ENCODE measurements at places on chromosomes 1 and 21.

- DNase-seq = no peak
These were observed 49.7 kb upstream of the NEK7 start for GRCh38 chr1:198107091-198107501.

DNA sequence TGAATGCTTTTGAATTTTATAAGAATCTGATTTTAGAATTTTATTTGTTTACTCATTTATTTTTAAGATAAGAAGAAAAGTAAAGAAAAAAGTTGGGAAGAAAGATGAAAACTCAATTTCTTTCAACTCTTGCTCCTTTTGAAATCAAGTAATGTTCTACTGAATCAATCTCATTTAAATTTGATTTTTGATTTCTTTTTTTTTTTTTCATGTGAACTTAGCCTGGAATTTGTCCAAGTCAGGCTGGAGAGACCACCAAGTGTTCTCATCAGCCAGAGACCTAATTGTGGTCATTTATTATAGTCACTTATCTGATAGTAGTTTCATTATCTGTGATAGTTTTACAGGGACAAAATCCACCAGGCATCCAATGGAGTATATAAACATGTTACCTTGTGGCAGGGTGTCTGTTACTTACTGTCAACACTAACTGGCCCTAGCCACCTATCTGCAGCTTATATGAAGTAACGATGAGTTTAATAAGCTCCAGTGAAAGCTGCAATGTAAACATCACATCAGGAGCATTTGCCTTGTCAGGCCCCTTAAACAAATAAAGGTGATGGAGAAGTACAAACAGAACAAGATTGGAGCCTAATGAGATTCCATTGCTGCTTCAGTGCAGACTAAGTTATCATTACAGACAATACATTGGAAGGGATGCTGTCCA lies 39.2 kb downstream of the HLX start:
- DNase-seq = no peak

DNA sequence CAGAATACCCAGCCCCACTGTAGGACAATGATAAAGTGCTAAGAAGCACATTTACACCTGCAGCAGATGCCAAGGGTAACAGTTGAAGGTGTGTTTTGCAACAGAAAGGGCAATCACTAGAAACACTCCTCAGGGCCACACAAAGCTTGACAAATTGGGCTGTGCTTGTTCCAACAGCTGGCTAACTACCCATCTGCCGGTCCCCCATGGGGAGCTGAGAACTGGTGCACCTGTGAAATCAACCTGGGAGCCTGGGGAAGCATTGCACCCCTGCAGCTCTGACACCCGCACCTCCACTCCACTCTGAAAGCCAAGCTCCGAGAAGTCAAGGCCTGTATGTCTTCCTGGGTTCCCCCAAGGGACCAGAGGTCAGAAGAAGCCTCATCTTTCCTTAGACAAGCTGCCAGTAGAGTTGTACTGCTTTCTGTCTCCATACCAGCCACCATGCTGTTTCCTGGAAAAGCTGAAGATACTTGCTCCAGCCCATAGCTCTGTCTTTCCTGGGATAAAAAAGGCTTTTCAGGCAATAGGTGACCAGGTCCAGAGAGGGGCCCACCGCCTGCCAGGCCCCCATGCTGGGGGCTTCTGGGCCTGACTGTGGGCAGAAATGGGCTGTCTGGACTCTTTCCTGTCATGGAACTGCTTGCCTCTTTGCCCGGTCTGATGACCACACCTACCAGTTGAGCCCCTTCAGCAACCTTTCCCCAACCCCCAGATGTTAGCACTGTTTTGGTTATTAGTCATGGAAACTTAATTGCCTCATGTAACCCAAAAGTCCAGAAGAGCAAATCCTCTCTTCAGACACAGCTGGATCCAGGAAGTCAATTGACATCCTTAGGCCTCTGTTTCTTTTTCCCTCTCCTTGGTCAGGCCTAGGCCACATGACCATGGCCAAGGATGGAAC lies 93.6 kb downstream of the KIF14 start:
- no peak for DNase-seq

- no peak for DNase-seq
These were observed 5.6 kb upstream of the LRRC3 start for GRCh38 chr21:44449473-44450363.

- DNase-seq = peak; percentile 0
These were observed 594.7 kb upstream of the CAMK1G start for GRCh38 chr1:208988811-208989222.

DNA sequence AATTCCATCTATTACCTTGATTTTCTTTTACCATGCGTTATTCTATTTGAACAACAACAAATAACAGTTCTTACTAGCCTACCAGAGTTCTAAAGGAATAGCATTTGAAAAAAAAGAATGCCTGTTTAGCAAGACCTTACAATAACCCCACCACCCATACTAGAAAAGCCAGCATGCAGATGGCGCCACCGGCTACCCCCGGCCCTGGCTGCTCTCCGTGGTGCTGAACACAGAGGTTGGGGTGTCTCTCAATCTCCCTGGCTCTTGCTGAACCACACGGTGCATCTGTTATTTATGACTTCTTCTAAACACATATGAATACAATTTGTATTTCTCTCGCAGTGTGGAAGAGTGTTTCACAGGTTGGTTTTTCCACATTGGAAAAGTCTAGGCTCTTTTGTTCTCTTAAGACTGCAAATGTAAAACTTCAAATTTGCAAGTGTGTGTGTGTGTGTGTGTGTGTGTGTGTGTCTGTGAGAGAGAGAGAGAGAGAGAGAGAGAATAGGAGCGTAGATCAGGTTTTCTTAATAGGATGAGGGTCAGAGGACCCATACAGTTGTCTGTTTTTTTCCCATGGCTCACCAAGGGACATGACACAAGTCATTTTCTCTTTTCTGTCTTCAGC lies 13.6 kb downstream of the GRIK3 start:
- no peak for DNase-seq

DNA sequence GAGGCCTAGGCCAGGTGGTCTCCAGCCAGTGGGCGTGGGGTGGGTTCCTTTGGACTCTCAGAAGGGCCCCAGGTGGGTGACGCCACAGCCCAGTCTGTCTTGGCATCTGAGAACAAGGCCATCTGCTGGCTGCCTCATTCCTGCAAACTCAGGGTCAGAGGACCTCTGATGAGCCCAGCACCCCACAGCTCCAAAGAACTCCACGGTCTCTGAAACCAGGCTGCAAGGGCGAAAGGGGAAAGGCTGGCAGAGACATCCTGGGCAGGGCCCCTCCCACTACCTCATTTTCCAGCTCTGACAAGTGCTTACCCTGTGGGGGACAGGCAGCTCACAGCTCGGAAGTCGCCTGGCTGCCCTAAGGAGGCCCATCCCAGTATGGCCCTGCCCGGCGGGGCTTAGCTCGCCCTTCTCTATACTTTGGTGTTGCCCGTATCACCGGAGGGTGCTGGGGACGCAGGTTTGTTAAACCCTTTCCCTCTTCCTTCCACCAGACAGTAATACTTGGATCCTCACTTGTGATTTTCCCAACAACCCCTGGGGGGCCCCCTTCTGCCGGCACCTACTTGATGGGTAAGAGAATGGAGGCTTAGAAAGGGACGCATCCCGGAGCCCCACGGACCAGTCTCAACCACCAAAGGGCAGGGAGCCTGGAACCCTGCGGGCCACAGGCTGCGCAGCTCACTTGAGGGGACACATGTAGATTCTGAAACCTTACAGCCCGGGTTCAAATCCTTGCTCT lies 10.9 kb upstream of the EDN2 start:
- DNase-seq = no peak

GRCh38 chr1:203797948-203798655 lies 2.7 kb downstream of the ZBED6 start:
- DNase-seq = no peak

DNA sequence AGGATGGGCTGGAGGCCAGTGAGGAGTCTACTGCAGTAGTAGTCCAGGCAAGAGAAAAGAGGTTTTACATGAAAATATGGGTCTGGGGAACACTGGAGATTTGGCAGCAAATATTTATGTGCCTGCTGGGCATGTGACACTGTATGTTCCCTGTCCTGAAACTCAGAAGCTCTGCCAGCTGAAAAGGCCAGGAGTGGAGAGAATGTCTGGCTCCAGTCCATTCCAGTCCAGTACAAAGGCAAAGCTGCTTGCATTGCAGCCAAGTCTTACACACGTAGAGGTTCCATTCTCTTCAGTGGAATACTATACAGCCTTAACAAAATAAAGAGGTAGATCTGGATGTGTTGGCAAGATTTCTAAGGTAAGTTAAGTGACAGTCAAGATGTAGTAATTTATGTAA lies 7.5 kb upstream of the YBX1 start:
- DNase-seq = no peak

DNA sequence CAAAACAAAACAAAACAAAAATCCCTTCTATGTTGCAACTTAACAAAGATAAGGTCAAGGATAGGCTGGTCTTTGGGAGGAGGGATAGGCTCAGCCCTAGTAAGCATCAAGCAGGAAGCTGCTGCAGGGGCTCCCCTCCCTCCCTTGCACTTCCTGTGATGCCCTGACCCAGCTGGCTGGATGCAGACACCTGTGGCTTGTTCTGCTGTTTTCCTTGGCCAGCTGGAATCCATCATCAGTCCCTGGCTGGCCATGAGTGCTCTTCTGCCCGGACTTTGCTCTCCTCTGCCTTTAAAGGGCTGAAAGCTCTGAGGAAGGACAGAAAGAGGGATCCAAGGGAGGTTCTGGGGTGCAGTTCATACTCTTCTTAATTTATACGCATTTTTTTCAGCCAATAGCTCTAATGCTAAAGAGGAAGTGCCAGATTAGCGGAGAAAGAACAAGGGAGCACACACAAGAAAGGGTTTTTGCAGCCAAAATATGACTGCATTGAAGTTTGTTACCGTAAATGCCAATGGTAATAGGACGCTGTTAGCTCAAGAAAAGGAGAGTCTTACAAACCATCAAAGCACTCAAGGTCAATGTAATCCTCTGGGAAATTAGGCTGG lies 19.9 kb upstream of the UBE2U start:
- no peak for DNase-seq

GRCh38 chr1:154551474-154551873 lies 7.0 kb downstream of the UBE2Q1 start:
- no peak for DNase-seq

GRCh38 chr1:52166996-52167753 lies 25.3 kb downstream of the ZFYVE9 start:
- DNase-seq = no peak

GRCh38 chr1:45266151-45266801 lies 59.9 kb upstream of the ZSWIM5 start:
- DNase-seq = peak; percentile 49

DNA sequence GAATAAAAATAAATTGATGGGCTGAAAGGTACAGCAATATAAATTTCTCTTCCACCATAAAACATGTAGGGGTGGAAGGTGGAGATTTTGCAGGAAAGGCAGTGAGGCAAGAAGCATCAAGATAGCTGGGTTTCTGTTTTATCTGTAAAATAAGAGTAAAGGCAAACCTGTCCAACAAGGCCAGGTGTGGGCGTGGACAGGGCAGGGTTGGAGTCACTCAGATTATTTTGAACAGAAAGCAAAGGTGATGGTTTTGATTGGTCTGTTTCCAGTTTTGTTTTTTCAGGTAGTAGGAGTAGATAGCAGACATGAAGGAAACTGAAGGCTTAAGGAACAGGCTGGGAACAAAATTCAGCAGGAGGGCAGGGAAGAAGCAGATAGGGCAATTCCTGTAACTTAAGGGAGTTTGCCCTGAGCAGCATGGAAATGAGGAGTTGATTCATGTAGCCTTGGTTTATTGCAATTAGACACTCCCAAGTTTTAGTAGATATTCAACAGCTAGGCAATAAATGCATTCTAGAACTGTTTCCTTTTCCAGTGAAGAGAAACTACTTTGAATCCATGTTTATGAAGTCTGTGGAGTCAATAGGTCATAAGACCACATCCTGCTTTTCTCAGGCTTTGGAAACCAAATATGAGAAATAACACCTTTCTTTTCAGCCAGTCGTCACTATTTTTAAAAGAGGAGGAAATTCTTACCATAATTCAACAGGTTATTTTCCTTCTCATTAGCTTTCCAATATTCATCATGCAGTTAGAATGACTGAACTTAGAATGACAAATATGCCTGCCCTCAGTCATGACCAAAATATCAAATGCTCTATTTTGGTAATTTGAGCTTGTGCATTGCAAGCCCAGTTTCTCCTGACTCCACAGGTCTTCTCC lies 38.7 kb upstream of the CD55 start:
- no peak for DNase-seq

DNA sequence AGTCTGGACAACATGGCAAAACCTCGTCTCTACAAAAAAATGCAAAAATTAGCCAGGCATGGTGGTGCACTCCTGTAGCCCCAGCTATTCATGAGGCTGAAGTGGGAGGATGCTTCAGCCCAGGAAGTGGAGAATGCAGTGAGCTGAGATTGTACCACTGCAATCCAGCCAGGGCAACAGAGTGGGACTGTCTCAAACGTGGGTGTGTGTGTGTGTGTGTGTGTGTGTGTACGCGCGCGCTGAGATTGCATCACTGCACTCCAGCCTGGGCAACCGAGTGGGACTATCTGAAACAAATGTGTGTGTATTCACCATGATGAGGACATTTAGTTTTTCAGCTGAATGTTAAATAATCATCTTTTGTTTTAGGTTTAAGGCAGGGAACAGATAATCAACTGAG lies 21.1 kb downstream of the USP1 start:
- DNase-seq = no peak

- peak; percentile 94 for DNase-seq
These were observed 26.8 kb downstream of the EIF4G3 start for GRCh38 chr1:21149855-21150432.

DNA sequence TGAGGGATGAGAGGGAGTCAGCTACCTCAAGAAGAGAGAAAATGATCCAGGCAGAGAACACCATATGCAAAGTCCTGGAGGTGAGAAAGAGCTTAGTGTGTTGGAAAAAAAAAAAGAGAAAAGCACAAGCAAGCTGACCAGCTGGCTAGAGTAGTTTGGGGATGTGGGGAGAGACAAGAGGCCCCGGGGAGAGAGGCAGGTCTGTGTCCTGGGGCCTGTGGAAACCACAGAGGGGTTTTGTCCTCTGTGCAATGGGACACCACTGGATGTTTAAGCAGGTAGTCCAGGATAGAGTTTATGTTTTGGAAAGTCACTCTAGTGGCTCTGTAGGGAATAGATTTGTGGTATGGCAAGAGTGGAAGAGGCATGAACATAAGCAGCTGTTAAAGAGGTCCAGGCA lies 14.4 kb upstream of the CHI3L1 start:
- DNase-seq = no peak

- no peak for DNase-seq
These were observed 168.2 kb downstream of the CLIC6 start for GRCh38 chr21:34836933-34837505.

Measured in AG04449 (cell line).